NAMALWA (cell line): ENCODE measurements at places on chromosomes 2 and 18.

- DNase-seq, result no peak
Observed at GRCh38 chr2:143311426-143311825, 182.2 kb downstream of the ARHGAP15 start.

DNA sequence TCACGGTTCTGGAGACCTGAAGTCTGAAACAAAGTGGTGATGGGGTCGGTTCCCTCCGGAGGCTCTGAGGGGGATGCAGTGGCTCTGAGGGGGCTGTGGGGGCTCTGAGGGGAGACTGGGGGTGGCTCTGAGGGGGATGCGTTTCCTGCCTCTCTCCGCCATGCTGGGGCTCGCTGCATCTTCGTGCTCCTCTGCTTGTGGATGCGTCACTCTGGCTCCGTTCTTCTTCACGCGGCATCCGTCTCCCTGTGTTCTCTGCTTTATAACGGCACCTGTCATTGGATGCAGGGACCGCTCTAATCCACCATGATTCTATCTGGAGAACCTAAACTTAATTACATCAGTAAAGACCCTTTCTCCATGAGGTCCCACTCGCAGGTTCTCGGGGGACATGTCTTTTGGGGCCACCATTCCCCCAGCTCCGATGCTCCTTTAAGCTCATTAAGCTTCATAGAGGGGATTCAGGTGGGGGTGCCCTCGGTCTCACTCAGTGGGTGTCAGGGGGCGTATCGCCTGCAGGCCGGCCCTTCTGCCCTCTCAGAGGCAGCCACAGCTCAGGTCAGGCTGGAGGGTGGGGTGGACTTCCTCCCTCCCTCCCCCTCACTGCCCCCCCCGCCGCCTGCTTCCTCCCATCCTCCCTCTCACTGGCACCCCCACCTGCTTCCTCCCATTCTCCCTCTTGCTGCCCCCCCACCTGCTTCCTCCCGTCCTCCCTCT is 18.4 kb downstream of the RTP5 start:
- no peak for DNase-seq

DNA sequence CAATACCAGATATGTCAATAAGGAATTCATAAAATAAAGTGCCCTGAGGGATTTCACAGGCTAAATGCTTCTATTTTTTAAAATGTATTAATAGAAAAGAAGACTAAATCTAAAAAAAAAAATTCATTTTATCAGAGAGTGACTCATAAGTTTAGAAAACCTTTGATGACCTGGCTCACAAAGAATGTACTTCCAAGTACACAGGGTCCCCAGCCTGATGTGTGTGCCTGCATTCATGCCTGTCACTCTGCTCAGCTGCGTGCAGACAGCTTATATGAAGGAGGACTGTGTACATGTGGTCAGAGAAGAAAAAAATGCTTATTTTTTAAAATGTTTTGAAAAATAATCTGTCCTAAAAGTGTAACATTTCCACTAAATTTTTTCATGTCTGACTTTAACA is 3.0 kb upstream of the CPS1 start:
- DNase-seq, result no peak

DNA sequence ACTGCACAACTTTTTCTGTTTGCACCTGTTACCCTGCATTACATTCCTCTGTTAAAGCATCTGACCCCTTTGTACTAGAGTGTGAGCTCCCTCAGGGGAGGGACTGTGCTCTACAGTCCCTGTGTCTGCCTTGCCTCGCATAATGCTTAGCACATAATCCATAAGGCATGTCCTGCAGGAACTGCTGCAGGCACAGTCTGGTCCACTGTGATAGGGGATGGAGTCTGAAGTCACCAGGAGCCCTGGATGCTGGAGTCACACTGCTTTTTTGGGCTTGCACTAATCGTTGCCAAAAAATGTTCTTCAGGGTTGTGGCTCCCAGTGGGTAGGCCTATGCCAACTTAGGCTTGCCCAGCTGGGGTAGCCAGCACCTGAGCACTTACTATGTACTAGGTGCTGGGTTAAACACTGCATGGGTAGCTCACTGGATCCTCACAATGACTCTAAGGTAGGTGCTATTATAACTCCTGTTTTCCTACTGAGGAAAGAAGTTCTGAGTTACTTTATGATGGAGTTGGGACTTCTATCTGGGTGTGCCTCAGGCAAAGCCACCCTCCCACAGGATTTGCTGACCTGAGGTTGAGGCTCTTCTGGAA is 33.3 kb downstream of the COPS7B start:
- peak; percentile 0 for DNase-seq

- DNase-seq, result no peak
Observed at GRCh38 chr2:42640261-42640660, 71.8 kb downstream of the MTA3 start.

DNA sequence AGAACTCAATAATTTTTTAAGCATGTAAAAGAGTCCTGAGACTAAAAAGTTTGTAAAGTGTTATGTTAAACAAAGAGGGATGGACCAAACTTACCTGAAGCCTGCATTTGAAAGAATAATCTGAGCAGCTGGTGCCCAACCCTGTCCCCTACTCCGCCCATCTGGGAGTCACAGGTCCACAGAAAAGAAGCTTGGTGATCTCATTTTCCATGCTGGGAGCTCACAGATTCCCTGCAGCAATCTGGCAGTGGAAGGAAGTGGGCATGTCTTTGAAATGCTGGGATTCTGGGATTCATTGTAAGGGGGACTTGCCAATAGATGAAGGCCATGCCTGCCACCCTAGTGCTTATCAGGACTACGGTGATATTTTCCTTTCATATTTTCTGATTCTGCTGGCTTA is 17.9 kb downstream of the CDH2 start:
- DNase-seq, result no peak

DNA sequence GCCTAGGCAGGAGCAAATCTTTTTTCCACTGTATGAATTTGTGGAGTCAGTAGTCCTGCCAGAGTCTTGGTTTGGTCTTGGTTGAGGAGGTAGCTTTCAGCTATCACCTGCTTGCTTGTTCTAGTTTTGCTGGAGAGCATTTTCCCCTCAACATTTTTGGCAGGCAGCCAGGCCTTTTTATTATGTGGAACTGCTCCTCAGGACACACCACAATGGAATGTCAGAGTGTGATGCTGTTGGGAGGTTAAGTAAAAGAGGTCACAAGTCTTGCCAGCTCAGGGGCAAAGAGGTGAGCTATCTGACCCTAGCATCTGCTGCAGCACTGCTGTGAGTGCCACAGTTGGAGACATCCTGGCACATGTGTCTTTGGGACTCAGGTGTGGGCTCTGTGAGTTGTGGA is 258.0 kb downstream of the CNTNAP5 start:
- DNase-seq, result no peak

GRCh38 chr2:11498543-11499034 is 32.6 kb upstream of the E2F6 start:
- DNase-seq, result peak; percentile 29

GRCh38 chr2:171568089-171568488 is 45.8 kb downstream of the CYBRD1 start:
- DNase-seq, result peak; percentile 30

DNA sequence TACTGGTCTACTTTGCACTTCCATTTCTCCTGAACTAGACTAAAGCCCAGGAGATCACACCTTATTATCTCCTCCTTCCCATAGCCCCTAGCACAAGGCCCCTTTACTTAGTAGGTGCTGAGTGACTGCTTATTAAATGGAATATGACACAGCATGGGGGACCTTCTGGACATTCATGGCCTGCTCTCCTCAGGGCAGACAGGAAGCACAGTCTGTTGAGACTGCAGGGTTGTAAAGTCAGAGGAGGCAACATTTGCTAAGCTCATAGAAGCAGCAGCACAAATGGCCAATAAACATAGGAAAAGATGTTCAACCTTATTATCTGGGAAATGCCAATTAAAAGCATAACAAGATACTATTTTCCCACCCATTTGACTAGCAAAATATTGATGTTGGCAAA is 75.3 kb downstream of the DNMT3A start:
- no peak for DNase-seq

GRCh38 chr2:3169106-3169870 is 208.3 kb downstream of the EIPR1 start:
- DNase-seq, result no peak
